Stimulated activated CD4-positive, alpha-beta T cell treated with anti-CD3 and anti-CD28 coated beads, Interleukin-15, amount 100 ng/mL, for 48 hours (primary cell): ENCODE measurements at places on chromosomes 3 and 15.

GRCh38 chr3:144645300-144645699, 673.7 kb downstream of the DIPK2A start:
- no peak for DNase-seq

DNA sequence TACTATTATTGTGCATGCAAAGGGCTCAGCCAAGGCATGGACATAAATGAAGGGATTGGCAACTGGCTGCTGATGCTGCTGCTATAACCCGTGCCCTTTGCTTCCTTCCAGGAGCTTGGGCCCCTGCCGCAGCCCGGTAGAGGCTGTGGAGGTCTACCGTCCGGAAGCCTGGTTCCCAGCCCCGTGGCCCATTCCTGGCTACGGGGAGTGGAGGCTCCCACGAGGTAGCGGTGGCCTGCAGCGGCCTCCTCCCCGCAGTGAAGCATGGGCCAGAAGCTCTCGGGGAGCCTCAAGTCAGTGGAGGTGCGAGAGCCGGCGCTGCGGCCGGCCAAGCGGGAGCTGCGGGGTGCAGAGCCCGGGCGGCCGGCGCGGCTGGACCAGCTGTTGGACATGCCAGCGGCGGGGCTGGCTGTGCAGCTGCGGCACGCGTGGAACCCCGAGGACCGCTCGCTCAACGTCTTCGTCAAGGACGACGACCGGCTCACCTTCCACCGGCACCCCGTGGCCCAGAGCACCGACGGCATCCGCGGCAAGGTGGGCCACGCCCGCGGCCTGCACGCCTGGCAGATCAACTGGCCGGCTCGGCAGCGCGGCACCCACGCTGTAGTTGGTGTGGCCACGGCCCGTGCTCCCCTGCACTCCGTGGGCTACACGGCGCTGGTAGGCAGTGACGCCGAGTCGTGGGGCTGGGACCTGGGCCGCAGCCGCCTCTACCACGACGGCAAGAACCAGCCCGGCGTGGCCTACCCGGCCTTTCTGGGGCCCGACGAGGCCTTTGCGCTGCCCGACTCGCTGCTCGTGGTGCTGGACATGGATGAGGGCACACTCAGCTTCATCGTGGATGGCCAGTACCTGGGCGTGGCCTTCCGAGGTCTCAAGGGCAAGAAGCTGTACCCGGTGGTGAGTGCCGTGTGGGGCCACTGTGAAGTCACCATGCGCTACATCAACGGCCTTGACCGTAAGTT, 15.0 kb downstream of the SPSB4 start:
- no peak for DNase-seq

GRCh38 chr3:138186221-138186620, 880 bp upstream of the ARMC8 start:
- no peak for DNase-seq

DNA sequence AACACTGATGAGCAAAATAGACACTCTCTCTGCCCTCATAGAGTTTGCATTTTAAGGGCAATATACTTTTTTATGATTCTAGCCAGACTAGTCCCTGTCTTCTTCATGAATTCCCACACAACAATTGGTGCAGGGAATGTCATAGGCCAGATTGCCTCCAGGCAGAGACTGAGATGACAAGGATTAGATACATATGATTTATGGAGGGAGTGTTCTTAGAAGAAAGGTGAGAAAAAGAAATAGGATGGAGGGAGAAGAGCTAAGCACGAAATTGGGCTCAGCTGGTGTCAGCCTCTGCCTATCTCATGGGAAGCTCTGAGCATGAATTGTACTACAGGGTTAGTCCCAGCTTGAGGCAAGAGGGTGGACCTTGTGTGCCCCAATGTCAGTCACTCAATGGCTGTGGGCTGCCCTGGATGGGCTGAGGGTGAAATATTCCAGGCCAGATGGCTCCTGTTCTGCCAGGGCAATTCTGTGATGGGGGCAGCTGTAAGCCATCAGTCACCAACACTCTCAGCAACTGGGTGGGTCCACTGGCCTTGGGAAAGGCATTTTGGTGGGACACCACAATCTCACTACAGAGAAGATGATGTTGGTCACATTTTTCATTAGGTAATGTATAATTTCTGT, 31.1 kb downstream of the EIF1B start:
- DNase-seq: no peak

DNA sequence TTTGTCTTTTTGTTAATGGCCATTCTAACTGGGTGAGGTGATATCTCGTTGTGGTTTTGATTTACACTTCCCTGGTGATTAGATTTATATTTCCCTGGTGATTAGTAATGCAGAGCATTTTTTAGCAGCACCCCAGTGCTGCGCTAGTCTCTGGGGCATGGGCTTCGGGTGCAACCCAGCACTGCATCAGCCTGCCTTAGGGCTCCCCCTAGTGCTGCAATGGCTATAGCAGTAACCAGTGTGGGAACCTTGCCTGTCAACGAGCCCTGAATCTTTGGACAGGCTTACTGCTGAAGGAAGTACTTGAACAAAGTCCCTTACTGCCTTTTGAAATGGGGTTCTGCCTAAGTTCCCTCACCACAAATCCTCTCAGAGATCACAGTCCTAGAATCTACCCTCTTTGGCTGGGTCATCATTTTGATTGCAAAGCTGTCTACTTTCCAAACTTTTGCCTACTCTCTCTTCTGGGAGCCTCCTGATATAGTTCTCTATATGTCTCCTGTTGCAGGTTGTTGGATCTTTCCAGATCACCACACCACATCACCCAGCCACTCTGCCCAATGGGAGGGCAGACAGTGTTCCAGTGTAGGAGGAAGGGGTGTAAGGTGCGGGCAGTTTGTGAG, 79.2 kb upstream of the CCNL1 start:
- DNase-seq: peak; percentile 75

DNA sequence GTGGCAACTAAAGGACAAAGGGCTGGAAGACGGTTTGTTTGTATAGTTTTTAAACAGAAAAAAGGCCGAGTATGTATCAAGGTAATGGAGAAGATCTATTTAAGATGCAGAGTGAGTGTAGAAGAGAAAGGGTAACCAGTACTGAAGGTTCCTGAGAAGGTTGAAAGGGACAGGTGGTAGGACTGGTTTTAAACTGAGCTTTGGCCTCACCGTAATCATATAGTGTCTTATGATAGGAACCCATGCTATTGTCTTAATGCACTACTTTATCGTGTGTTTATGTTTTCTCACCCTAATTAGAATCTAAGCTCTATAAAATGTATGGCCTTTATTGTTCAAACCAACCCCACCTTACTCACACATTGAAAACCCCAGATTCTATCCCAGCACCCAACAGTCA, 32.7 kb downstream of the FHIT start:
- DNase-seq: no peak

- no peak for DNase-seq
Measured at GRCh38 chr3:24387000-24387399, 107.7 kb downstream of the THRB start.

DNA sequence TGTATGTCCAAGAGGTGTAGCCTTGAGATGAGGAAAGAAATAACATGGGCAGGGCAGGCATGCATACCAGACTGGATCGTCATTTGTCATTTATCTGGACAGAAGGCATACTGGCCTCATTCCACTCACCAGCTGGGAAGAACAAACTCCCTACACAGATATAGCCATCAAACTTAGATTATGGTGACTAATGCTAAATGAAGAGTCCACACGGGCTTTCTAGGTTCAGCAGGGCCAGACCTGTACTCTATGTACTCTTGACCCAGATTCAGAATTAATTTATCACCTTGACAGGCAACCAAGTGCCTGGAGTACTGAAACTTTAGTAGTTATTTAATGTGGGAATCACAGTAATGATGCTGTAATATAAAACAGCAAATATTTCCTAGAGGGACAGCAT, 164.3 kb upstream of the IL12A start:
- no peak for DNase-seq

DNA sequence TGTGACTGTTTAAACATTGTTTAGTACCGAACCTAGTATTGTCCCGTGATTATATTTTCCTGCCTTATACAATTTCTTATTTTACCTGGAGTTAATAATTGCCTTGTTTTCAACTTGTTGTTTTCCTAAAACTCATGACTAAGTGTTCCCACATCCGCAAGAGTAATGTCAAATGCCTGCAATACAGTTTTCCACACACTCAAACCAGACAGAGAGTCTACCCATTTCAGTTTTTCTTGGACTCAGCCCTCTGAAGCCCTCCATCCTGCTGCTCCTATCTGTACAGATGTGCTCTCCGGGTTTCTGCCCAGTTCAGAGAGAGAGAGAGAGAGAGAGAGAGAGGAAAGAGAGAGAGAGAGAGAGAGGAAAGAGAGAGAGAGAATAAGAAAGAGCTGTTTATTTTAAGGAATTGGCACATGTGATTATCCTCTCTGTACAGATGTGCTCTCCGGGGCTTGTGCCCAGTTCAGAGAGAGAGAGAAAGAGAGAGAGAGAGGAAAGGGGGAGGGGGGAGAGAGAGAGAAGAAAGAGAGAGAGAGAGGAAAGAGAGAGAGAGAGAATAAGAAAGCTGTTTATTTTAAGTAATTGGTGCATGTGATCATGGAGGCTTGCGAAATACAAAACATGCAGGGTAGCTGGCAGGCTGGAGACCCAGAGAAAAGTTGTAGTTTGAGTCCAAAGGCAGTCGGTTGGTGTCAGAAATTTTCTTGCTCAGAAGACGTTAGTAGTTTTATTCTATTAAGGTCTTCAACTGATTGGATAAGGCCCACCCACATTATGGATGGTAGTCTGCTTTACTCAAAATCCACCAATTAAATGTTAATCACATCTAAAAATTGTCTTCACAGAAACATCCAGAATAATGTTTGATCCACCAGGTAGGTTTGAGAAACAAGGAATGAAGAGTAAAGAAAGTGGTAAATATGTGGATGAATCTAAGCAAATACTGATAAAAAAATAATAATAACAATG, 104.1 kb upstream of the GOLGA8J start:
- DNase-seq: no peak

GRCh38 chr3:24168977-24169376, 223.9 kb downstream of the NR1D2 start:
- DNase-seq: no peak

DNA sequence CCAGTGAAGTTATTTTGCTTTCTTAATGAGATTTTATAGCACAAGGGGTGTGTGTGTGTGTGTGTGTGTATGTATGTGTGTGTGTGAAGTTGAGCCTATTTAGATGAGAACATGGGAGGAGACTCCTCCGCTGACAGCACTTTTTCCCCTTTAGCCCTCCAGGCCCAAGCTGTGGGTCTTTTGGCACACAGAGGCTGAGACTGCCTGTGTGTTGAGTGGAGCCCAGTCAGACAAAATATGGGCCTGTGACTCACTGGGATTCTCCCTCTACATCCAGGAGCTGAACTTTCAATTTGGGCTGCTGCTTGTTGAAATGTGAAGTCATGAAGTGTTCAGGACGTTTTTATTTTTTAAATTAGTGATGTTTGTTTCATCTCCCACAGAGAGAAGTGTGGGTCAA, 108.0 kb downstream of the MFSD1 start:
- no peak for DNase-seq

DNA sequence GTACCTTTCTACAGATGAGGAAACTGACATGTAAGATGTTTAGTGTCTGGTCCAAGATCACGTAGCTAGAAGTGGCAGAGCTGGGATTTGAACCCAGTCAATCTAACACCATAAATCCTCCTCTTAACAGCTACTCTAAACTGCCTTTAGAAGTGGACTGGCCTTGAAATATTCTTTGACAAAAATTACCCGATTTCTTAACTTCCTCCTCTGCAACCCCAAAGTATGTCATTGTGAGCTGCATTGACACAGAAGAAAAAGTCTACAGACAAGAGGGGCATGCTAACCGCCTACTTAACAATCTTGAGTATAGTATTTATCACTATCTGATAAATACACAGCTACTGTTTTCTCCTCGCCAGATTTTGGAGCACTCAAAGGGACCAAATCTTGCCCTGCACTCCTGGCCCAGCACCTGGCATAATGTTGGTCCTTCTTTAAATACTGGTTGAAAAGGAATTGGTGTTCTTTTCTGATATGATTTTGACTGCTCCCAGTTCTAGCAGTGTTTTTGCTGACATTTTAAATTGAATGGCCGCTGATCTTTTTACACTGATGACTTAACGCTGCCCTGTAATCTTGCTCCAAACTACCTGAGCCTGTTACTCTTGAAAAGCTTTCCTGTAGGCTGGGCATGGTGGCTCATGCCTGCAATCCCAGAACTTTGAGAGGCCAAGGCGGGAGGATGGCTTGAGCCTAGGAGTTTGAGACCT, 36.9 kb downstream of the ITPR1 start:
- DNase-seq: no peak

DNA sequence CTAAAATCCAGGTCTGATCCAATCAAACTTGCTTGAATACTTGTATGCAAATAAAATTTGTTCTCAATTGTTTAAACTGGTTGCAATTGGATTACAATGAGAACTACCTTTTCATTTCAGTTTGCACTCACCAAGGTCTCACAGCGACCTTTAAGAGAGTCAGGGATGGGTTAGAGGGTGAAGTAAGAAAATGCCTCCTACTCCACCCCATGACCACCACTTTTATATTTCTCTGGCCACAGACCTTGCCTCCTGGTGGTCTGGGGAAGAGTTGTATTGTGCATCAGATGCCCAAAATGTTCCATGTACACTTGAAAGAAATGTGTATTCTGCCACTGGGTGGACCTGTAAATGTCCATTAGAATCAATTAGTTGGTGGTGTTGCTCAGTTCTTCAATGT, 16.4 kb upstream of the THSD4 start:
- no peak for DNase-seq

DNA sequence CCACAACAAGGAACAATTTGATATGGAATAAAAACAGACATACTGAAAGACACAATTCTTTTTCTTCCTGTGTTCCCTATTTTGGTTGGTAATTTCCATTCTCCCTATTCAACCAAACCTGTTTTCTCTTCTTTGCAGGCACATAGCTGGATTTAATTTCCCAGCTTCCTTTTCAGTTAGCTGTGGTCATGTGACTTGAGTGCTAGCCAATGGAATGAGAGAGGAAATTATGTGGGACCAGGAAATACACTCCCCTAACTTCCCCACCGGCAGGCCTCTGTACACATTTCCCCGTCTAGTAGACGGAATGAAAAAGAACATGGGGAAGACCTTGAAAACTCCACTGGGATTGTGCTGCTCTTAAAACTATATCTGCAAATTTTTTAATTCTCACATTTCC, 351.6 kb downstream of the TBC1D5 start:
- DNase-seq: no peak

GRCh38 chr15:51837792-51838251, 8.4 kb downstream of the TMOD3 start:
- DNase-seq: no peak

- no peak for DNase-seq
Measured at GRCh38 chr3:186440891-186441290, 78.9 kb upstream of the DGKG start.

GRCh38 chr3:194472290-194472920, 14.4 kb downstream of the ATP13A3 start:
- no peak for DNase-seq

GRCh38 chr15:85702321-85703101, 92.2 kb downstream of the KLHL25 start:
- DNase-seq: no peak

- no peak for DNase-seq
Measured at GRCh38 chr3:2659896-2660295, 450.3 kb downstream of the IL5RA start.

- no peak for DNase-seq
Measured at GRCh38 chr3:126126811-126127431, 43.0 kb upstream of the SLC41A3 start.
